ENCODE measurements at places on chromosomes 6 and 20.

- no peak for DNase-seq
These were observed 82.7 kb downstream of the PSMG4 start for GRCh38 chr6:3341467-3341866.

DNA sequence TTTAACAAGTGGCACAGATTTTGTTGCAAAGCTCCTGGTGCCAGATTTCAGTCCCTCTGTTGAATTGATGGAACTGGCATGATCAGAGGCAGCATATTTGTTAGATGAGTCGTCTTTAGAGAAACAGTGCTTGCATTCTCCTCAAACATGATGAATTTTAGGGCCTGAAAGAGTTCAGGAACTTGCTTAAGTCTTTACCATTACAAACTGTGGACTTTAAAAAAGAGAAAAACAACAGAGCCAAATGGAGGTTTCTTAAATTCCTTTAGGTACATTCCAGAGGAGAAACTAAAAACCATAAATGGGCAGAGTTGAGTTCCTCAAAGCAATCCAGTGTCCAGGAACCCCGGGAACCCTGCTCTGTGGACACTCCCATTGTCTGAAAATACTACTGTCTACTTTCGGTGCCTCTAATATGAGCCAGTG, 2.5 kb downstream of the GTF2H5 start:
- no peak for DNase-seq

DNA sequence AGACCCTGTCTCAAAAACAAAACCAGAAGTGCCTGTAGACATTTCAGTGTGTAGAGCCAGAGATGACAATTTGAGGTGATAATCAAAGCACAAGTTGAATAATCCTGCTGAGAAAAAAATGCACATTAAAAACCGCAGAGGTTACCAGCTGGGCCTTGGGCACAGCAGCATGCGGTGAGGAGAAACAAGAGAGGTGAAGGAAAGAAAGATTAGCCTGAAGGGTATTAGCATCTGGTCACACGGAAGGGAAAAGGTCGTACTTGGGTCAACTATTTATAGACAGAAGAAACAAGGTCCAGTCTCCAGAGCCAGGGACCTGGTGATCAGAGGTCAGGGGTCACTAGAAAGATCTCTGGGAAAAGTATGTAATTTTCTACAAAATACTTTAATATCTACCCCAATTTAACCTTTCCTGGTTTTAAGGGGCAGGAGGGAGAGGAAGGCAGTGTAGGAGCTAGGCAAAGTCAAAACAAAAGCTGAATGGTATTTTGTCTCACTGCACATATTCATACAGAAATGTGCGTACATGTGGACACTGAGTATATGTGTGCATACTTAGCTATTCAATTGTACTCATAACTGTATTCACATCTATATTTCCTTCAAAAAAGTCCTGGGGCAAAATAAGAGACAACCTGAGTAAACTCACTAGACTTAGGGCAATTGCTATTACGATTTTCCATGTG, 10.1 kb downstream of the MAP7 start:
- no peak for DNase-seq

- DNase-seq = no peak
These were observed 74.5 kb downstream of the PSMG4 start for GRCh38 chr6:3333263-3333662.

- no peak for DNase-seq
These were observed 84.6 kb downstream of the PDE7B start for GRCh38 chr6:135935941-135936601.

GRCh38 chr20:40291493-40292135, 397.4 kb downstream of the MAFB start:
- DNase-seq = no peak

DNA sequence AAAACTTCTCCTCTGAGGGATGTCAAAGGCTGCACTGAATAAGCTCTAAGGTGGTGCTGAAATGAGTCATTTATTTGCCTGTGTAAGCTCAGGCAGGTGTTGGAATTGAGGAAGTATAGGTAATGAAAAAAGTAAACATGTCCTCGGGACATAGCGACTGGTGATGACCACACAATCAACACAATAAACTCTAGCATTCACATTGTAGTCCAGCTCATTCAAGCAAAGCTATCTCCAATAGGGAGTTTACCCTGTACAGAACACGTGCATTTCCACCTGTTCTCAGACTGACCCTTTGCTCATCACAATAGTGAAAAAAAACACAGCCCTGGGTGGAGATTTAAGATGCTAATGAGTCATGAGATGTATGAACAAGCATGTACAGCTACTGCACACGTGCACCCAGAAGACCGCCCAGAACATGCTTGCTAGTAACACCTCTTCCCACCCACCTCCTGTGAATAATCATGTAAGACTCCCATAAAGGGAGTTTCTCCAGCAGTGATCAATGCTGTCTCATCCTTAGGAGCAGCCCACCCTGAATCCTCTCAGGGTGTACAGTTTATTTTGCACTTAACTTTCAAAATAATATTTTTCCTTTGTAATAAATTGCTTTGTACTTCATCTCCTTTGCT, 33.0 kb upstream of the POU5F1 start:
- peak; percentile 64 for DNase-seq

- no peak for DNase-seq
These were observed 20.6 kb upstream of the FAM209A start for GRCh38 chr20:56503916-56504315.

- DNase-seq = no peak
These were observed 11.8 kb upstream of the AP5S1 start for GRCh38 chr20:3808544-3808943.

- no peak for DNase-seq
These were observed 12.6 kb upstream of the ZFP64 start for GRCh38 chr20:52204136-52204535.

DNA sequence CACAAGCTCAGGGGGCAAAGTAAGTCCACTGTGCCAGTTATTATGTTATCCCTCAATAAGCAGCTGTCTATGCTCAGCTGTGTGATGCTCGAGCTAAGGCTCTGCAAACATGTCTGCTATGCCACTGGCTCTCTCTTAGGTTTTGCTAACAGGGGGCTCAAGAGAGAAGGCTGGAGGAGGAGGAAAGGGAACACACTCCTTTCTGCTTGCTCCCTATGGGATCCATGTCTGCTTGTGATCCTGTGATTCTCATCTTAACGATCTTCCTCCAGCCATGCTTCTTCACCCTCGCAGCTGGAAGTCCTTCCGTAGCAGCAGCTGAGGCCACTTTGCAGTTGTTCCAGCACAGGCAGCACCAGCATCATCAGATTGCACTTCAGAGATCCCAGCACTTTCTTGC, 37.0 kb upstream of the IGF2R start:
- no peak for DNase-seq
